Progenitor cell of endocrine pancreas (in vitro differentiated cells): ENCODE measurements at places on chromosomes 11 and 22. TPM values are rescaled to one million over a fixed set of nuclear protein-coding genes. Genes with fewer than 3 reads are reported as not detected.

The OR51D1 gene
- total RNA-seq, result not detected in 2 replicates

The KCNK4 gene
- total RNA-seq, result 0.62 TPM in 1 of 2 replicates, not detected in the other

- DNase-seq, result no peak
Observed at GRCh38 chr11:44943696-44944095, 7.0 kb downstream of the TP53I11 start.

- no peak for DNase-seq
Observed at GRCh38 chr11:58923300-58923788, 15.9 kb upstream of the GLYATL1 start.

DNA sequence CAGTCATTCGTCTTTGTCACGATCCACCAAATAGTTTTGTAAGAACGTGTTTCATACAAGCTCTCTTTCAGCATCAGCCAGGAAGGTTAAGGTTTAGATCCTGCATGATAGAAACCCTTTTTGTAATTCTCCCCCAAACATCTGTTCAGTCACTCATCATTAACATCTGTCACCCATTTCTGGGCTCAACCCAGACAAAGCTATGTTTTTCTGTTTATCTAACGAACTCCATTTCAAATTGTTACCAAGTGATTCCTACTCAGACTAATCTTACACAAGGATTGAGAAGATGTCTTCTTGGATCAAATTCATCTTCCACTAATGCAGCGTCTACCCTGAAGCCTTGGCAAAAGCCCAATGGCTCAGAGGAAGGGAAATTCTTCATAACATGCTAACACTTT is 58.8 kb downstream of the FZD4 start:
- no peak for DNase-seq

GRCh38 chr22:48882636-48883200 is 945.0 kb downstream of the BRD1 start:
- DNase-seq, result no peak

GRCh38 chr11:118636569-118637290 is 29.3 kb downstream of the PHLDB1 start:
- DNase-seq, result no peak

DNA sequence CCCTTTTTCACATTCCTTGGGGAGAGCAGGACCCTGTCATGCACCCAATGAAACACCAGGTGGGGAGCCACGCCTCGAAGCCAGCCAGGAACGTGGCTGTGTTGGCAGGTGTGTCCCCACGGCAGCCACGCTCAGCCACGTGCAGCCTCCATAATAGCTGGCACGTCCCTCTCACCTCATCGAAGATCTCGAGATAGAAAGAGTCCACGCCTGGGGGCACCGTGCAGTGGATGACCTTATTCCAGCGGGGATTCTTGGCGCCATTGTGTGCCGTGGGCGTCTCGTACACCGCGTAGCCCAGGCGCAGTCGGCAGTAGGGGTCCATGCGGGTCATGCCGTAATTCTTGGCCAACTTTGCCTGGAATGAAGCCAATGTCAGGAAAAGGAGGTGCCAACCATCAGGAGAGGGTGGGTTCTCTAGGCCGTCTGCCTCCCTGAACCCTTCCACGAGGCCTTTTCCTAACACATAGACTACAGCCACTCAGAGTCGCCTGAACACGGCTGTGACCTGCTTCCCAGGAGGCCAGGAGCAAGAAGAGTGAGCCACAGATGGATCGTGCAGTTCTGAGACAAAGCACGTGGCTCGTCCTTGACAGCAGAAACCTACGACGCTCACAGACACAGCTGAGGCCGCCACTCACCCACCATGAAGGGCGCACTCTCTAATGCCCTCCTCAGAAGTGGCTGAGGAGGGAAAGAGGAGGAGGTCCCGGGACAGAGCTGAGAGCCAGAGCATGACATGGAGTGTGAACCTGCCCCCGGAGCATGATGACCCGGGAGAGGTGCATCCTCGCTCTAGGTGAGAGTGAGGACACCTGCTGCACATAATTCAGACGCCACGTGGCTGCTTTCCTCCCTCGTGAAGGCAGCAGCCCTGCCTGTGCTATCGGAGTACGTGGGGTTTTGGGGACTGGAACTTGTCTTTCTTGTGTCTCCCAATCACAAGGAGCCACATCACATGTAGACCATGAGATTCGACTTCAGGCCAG is 19.1 kb downstream of the TOLLIP start:
- no peak for DNase-seq

GRCh38 chr11:72930008-72930407 is 115.8 kb downstream of the ATG16L2 start:
- DNase-seq, result no peak

- no peak for DNase-seq
Observed at GRCh38 chr11:19290356-19290755, 49.6 kb upstream of the E2F8 start.

GRCh38 chr11:119706029-119706428 is 23.0 kb downstream of the NECTIN1 start:
- DNase-seq, result no peak
